ENCODE measurements at places on chromosomes 6 and 20.

GRCh38 chr6:77626426-77626825 lies 26.4 kb upstream of the MEI4 start:
- no peak for DNase-seq

DNA sequence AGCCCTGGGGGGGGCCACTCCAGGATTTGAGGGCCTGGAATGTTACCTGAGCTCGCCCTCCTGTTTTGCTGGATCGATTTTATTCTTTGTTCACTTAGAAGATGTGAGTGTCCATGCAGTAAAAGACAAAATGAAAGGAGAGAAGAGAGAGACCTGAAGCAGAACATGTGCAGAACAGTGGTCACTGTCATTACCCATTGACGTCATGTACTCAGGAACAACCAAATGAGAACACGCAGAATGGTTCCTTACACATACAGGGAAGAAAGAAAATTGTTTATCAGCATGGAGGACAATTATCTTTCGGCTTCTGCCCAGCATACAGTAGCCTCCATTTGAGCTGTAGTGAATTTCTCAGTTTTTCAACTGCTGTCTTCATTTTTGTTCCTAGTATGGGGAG lies 258.1 kb downstream of the FNDC1 start:
- no peak for DNase-seq

DNA sequence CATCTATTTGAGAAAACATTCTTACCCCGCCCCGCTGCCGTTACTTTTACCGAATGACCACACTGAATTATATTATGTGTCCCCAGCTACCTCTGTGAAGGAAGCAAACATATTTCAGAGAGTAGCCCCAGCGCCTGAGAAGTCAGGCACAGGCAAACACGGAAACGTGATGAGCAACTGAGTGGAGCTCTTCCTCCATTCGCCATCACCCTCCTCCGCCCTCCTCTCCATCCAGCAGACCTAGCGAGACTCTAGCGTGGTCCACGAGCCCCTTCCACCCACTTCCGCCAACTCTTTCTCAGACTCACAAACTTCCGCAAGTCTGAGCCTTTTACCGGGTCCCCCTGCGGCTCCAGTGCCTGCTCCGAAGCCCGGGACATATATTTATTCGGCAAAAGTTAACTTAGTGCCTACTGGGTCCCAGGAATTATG lies 582 bp downstream of the SNRPB start:
- peak; percentile 41 for DNase-seq

DNA sequence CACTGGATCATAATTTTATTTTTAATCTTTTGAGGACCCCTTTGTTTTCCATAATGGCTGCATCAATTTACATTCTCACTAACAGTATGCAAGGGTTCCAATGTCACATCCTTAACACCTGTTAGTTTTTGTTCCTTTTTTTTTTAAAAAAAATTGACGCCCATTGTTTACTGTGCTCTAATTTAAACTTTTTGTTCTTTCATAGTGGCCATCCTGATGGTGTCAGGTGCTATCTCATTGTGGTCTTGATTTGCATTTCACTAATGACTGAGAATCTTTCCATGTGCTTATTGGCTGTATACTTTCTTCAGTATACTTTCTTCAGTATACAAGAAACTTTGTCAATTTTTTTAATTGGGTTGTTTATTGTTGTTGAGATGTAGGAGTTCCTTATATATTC lies 347.0 kb downstream of the RNGTT start:
- DNase-seq: no peak

- DNase-seq: no peak
Observed at GRCh38 chr6:10685092-10685915, 9.1 kb downstream of the C6orf52 start.

- DNase-seq: no peak
Observed at GRCh38 chr6:55064711-55065420, 109.4 kb upstream of the HCRTR2 start.

DNA sequence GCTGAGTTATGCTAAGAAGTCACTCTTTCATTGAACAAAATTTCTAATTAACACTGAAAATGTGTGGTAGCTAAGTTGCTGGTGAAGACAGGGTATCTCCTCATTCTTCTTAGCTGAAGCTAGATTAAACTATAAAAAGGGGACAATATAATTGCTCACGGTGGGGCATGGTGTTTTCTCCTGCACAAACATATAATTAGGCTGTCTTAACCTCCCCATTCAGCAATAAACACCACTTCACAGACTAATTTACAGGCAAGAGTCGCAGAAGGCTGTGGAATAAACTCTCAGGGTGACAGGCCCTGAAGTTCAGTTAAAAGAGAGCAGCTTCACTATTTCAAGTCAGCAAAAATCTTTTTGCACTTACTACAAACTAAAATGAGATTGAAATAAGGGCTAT lies 338.9 kb upstream of the NT5E start:
- DNase-seq: no peak

- DNase-seq: no peak
Observed at GRCh38 chr6:54473328-54473727, 165.1 kb downstream of the TINAG start.

GRCh38 chr6:132369526-132369925 lies 31.7 kb downstream of the MOXD1 start:
- no peak for DNase-seq

GRCh38 chr20:48025661-48026060 lies 240.4 kb upstream of the SULF2 start:
- no peak for DNase-seq

GRCh38 chr6:148708707-148709106 lies 38.1 kb upstream of the UST start:
- DNase-seq: no peak

- DNase-seq: no peak
Observed at GRCh38 chr6:17059022-17059421, 42.8 kb upstream of the STMND1 start.

- DNase-seq: no peak
Observed at GRCh38 chr6:84224251-84224650, 3.2 kb downstream of the CEP162 start.
